ENCODE measurements at places on chromosomes 11 and 22. TPM values are rescaled to one million over a fixed set of nuclear protein-coding genes. Genes with fewer than 3 reads are reported as not detected.

Gene RAB1B
- 128 TPM for total RNA-seq

Gene RIMBP3B
- not detected for total RNA-seq

Gene ANKRD42
- total RNA-seq: 6.3 TPM

Gene MACROD1
- total RNA-seq: 18.5 TPM

All from thoracic aorta endothelial cell (primary cell).